MV-4-11 (cell line): ENCODE measurements at places on chromosomes 6 and 20.
A peak's percentile ranks its signal among the peaks of the same experiment; 100 is the strongest.

GRCh38 chr6:95127261-95127660 is 450.1 kb upstream of the MANEA start:
- DNase-seq = no peak

DNA sequence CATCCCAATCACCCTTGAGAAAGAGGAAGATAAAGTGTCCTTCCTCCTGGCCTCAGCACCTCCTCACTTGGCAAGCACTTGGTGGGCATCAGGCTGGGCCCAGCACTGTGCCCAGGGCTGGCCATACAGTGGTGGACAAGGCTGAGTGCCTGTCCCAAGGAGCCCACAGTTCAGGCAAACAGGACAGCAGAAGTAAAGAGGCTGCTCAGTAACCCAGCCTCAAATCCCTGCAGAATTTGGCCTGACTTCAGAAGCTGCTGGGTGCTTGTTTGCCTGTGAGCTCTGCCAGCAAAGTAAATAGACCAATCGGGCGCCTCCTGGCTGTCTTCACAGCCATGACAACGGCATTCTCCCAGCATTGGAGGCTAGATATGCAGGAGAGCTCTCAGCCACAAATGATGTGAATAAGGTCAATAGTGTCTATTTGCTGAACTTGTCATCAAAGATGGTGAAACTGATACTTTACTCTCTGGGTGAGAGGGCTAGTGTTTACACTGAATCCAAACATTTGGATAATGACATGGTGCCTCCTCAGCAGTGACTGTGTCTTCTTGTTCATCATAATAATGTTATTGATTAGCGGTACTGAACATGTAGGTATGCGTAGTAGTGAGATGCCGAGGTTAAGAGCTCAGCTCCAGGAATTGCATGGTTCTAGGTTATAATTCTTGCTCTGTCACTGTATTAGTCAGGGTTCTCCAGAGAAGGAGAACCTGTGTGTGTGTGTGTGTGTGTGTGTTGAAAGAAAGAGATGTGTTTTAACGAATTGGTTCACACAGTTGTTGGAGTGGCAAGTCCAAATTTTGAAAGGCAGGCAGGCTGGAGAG is 36.9 kb upstream of the FANCE start:
- peak; percentile 58 for DNase-seq

DNA sequence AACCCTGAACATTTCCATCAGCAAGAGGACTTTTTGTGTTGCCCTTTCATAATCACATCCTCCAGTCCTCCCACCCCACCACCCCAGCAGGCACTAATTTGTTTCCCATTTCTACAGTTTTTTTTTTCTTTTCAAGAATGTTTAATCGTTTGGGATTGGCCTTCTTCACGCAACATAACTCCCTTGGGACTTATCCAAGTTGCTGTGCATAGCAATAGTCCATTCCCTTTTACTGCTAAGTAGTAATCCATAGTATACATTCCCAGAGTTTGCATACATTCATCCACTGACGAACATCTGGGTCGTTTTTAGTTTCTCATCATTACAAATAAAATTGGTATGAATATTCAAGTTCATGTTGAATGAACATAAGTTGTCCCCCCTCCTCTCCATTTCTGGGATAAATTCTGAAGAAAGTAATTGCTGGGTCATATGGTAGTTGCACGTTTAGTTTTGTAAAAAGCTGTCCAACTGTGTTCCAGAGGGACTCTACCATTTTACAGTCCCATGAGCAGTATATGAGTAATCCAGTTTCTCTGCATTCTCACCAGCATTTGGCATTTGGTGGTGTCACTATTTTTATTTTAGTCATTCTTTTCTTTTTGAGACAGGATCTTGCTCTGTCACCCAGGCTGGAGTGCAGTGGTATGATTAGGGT is 90.8 kb downstream of the DOK5 start:
- no peak for DNase-seq

DNA sequence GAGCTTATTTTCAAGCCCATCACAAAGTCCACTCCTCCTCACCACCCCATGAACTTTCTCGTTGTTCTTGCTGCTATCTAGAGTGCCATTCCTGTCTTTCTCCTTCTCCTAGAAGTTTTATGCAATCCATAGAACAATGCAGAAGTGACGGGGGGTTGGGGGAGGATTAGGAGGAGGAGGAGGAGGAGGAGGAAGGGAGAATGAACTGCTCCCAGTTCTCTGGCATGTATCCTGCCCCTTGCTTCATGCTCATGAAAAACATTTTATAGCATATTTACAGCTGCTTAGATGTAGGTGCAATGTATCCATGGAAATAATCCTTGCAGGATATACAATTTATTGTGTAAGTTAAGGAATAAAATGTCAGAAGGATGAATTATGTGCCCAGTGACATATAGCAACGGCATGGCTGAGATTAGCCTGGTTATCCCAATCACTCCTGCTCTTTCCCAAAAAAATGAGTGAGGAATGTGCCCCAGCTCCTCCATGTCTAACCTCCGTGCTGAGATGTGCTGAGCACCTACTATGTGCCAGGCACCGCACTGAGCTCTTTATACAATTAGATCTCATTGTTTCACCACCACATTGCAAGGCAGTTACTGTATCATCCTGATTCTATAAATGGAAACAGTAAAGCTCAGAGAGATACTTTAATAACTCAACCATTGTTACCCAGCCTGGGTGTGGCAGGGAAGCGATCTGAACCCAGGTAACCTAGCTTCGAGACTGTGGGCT is 41.6 kb upstream of the TFAP2C start:
- no peak for DNase-seq

DNA sequence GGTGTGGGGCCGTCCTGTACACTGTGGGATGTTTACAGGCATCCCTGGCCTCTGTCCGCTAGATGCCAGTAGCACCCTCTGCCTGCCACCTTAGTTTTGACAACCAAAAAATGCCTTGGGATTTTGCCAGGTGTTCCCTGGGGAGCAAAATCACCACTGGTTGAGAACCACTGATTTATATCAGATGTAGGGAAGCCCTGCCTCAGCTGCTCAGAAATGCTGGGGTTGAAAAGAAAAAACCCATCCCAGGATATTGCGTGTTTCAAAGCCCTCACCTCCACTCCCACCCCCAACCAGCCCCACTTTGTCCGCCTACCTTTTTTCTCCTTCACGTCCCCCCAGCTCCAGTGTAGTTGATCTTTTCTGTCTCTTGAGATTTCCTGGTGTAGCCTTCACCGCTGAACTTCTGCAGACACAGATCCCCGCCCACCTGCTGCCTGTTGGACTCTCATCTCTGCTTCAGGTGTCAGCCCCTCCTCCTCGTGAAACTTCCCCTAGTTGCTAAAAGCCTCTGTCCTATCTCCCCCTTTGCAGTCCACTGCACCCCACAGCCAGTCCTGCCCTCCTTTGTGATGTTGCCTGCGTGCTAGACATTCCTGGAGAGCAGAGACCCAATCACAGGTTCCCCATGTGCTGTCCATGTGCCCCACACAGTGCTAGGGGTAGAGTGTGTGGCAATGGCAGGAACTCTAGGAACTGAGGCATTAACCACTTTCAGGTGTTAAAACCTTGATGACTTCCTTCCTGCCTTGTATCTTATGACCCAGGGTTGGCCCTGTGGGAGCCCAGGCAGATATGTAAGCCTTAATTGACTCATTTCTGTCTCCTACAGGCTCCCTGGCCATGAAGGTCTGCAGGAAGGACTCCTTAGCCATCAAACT is 98.9 kb downstream of the TBC1D7 start:
- no peak for DNase-seq

- peak; percentile 85 for DNase-seq
These were observed 736.4 kb upstream of the MARCKS start for GRCh38 chr6:113120582-113121285.
